ENCODE measurements at places on chromosomes 13 and 19.

DNA sequence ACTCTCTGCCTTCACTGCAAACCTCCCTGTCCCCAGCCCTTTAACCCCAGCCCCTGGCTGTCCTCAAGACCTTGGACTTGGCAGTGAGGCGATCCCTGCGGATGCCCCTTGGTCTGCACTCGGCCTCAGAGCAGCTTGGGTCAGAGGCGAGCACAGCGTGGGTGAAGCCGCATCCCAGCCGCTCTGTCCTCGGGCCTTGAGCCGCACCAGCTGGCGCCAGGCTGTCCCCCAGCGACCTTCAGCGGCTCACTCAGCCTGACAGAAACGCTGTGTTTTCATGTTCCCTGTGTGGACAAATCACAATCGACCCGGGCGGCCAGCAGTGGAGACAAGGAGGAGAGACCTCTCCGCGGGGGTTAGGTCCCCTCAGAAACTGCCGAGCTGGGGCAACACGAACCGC is 52.0 kb downstream of the GNG7 start:
- DNase-seq = no peak

DNA sequence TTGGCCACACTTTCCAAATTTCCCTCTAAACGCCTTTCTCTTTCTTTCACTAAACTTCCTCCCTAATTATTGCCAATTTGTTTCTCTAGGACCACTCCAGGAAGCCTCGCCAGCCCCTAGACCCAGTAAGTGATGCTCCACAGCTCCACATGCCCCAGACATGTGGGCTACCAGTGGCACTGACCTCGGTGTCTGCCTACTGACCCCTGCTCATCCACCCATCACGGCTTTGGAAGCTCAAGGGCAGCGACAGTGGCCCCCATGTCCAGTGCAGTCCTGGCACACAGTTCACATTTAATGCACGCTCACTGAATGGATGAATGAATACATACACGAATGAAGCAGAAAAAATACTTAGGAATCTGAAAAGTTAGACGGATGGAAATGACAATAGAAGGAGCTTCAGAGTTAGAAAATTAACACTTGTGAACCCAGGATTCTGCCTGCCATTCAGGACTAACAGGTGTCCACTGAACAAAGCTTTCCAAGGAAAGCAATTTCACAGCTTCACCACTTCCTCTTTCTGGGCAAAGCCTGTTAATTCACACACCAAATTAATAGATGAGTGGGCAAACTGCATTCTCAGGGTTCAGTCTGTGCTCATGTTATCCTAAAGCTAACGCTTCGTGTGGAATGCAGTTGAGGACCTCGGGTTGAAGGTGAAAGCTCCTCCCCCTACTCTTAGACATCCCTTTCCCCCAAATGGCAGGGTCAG is 50.9 kb downstream of the CCDC70 start:
- no peak for DNase-seq

GRCh38 chr13:26695891-26696311 is 64.7 kb downstream of the GPR12 start:
- DNase-seq = no peak

- no peak for DNase-seq
Measured at GRCh38 chr13:37869756-37870488, at the start of gene TRPC4. TRPC4 (minus strand) TSS chr13:37869772; CDS start chr13:37783333, 86,439 bp downstream.

- no peak for DNase-seq
Measured at GRCh38 chr19:13599681-13600080, 93.4 kb upstream of the CACNA1A start.

DNA sequence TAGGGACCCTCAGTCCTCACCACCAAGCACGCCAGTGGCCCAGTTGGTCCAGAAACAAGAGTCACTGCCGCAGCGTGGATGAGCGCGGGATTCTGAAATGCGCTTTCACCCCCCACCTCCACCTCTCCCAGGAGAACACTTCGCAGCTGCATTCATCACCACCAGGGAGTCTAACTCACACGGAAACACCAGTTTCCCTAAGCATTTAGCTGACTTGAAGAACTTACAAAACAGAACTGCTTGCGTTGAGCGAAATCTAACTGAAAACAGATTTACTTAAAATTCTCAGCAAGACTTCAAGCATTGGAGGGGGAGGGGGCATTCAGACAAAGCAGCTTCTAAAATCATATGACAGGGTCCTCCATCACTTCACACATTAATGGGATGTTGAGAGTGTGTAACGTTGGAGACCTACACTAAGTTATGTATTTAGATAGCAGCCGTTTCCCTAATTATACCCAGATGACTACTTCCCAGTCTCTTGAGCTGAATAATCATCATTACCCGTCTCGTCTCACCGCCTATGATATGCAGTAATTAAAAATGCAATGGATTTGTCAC is 258.2 kb upstream of the IRS2 start:
- DNase-seq = no peak

GRCh38 chr13:21124852-21125251 is 51.5 kb downstream of the SKA3 start:
- no peak for DNase-seq

DNA sequence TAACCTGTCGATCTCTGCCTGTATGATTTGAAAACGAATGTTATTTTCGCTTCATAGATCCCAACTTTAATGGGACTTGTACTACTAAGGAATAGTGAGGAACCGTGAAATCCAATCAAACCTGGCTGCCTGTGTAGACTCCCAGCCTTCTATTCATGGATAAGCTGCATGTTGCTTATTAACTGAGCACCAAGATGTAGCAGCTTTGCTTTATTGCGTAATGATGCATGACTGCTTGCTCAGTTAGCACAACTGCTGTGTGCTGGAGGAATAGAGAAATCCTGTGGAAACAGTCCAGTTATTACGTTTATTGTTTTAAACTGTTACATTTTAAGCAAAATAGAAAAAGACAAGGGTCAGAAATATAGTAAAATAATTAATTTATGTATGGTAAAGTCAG is 108.2 kb downstream of the SHISA2 start:
- DNase-seq = no peak

- no peak for DNase-seq
Measured at GRCh38 chr13:32113532-32113931, 82.0 kb downstream of the FRY start.

DNA sequence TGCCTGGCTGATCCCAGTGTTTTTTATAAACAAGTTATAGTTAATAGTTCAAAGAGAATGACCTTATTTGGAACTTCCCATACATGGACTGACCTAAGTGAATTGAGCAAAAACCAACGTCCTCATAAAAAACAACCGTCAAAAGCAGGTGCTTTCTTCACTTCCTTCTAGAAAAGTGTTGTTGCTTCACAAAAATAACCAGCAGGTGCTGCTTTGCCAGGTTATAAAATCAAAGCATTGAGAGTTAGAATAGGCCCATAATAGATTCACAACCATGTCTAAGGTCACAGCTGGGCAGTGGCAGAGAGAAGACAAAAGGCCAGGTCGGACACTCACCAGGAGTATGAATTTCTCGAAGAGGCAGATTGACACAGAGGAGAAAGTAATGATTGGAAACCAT is 9.5 kb downstream of the RUBCNL start:
- DNase-seq = no peak

DNA sequence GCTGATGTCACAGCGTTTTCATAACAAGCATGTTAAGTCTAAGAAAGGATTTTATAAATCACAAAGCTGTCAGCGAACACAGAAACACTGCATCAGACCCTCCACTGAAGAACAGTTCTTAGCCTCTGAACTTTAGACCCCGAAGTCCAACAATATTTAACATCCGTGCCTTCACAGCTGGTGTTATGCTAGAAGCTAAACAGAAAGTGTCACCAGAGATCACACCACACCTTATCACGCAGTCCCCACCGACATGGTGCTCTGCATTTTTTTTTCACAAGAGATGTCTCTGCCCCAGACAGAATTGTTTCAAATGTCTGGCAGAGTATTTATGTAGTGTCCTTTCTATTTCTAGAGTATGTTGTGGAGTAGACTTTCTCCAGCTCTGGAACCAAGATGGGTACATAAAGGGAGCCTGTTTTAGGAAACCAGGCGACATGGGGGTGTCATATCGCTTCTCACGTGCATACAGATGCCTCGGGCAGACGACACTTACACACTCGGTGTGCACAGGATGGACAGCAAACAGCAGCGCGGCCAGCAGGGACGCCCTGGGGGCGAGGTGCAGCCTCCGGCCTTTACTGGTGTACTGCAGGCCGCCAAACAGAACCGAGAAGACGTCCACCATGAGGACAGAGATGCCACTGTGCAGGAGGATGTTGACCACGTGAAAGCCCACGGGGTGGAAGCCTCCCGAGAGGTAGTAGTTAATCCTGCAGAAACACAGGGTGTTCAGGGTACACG is 12.0 kb downstream of the TMTC4 start:
- no peak for DNase-seq

DNA sequence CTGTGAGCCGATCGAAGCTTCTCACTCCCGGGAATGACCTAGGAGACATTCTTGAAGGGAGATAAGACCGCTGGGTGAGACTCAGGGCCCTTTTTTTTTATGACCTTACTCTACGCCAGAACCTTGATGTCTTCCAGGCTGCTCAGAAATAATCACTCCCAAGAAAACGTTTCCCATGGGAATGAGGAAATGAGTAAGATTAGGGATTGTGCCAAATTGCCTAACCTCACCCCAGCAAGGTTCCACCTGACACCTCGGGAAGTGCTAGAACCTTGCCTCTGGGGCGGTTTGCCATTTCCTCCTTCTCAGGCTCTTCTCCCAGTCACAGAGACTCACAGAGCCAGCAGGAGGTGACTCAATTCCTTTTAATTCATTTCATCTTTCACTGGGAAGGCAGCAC is 2.3 kb downstream of the SLC46A3 start:
- DNase-seq = no peak

DNA sequence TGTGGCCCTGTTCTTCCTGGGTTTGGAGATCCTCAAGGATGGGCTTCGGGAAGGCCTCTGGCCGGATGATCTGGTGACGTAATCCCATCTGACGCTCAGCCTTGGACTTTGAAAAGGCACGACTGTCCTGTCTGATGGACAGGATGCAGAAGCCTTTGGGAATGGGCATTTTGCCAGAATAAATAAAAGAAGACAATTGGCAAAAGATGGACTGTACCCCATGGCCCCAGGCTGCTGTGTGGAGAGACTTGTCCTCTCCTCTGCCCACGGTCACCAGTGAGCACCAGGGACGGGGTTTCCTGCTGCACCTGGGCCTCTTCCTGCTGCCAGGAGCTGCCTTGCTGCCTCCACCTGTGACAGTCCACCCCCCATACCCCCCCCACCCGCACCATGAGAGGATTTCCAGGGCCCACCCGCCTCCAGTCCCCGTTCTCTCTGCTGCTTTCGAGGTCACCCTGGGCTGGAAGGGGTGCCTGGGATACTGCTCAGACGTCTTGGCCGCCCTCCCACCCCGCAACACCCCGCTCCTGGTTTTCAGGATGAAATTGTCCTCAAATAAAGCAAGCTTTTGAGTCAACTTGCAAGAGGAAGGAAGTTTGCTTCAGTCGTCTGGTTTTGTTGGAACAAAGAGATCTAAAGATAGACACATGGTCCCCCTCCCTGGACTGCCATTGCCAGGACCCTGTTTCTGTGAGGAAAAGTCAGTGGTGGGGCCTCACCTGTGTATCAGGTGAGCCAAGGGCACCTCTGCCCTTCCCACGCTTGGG is 40.9 kb downstream of the MCF2L start:
- no peak for DNase-seq

DNA sequence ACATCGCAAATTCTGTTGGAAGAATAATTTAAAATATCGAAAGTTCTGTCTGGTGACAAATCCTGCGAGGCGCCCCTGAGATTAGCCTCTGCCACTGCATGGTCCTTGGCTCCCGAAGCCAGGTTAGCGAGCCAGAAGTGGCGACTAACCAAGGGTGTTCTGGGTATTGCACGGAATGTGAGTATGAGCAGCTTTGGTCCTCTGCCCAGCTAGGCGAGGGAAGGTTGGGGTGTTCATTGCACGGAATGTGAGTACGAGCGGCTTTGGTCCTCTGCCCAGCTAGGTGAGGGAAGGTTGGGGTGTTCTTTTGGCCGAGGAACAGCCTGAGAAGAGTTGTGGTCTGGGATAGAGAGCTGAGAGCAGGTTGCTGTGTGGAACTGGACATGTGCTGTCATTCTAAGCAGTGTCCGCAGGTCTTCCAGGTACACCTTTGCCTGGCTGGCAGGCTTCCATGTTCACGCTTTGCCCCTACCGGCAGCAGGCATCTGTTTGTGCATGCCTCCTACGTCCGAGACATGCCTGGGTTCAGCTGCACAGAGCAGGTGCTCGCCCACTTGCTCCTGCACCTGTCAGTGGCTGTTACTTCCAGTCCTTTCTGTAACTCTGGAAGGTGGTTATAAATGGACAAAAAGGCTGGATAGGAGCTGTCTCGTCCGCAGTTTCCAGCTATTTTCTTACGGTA is 18.3 kb upstream of the TEX29 start:
- no peak for DNase-seq

GRCh38 chr19:10419646-10420443 is 493 bp upstream of the PDE4A start:
- no peak for DNase-seq

DNA sequence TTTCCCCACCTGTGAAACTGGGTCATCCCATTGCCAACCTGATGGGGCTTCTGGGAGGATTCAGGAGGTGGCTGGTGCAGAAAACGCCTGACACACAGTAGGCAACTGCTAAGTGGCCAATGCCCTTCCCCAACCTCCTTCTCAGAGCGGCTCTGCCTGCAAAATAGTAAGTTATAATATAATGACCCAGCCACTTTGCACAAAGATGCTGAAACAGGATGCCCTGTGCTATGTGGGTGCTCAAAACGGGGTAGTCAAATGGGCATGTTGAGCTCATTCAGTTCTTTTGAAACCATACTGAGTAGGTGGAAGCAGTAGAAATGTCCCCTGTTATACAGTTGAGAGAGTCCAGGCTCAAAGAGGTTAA is 507 bp downstream of the MARCHF2 start:
- no peak for DNase-seq

DNA sequence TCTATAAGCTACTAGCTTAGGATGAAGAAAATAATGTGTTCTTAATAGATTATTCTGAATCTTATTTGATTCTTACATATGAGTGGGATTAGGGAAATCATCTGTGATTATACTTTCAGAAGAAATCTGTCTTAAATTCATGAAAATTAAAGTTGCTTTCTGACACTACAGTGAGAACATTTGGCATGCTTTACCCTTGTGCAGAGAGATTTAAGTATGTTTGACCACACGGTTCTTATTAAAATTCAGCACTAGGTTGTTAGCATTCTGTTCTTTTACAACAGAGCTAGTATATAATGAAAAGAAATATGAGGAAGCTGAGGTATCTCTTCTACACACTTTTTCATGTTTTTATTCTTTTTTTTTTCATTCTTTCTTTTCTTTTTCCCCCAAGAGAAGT is 2723.9 kb downstream of the PCDH9 start:
- DNase-seq = no peak

DNA sequence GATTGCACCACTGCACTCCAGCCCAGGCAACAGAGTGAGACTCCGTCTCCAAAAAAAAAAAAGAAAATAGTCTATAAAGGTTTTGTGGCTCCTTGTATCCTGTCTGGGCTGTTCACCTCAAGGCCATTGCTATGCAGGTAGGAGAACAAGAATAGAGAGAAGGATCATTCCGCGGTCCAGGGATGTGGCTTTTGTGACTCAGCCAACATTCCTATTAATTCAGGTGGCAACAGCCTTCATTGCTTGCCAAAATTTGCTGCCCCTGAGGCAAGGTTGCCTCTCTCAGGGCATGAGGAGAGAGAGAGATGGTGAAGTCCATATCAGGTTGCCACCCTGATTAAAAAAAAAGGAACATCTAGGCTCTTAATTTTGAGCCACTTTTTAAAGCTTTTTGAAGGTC is 8.0 kb downstream of the ZNF551 start:
- DNase-seq = no peak

- no peak for DNase-seq
Measured at GRCh38 chr13:111210544-111211469, 95.7 kb downstream of the ARHGEF7 start.

GRCh38 chr13:95060014-95060519 is 241.2 kb downstream of the ABCC4 start:
- no peak for DNase-seq

- no peak for DNase-seq
Measured at GRCh38 chr13:27200413-27201070, 28.9 kb upstream of the USP12 start.
